Progenitor cell of endocrine pancreas (in vitro differentiated cells): ENCODE measurements at places on chromosomes 6 and 20.

GRCh38 chr6:35780719-35781118 lies at the start of gene CLPSL1:
Gene CLPSL1 (plus strand): TSS chr6:35781019. CDS start chr6:35781111, 92 bp downstream.
- DNase-seq = no peak

DNA sequence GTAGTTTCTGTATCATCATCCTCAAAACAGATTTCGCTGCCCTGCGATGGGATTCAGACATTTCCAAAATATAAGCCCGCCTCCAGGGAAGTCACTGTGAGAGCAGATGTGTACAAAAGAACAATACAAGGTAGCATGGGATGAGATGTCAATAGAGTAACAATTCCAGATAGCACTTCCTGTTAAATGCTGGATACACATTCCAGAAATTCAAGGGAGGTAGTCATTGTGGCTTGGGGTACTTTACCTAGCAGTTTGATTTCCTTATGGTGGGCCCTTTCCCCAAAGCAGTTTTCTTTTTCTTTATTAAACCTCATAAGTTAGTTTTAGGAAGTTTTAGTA lies 2.5 kb downstream of the RNF217 start:
- DNase-seq = no peak

DNA sequence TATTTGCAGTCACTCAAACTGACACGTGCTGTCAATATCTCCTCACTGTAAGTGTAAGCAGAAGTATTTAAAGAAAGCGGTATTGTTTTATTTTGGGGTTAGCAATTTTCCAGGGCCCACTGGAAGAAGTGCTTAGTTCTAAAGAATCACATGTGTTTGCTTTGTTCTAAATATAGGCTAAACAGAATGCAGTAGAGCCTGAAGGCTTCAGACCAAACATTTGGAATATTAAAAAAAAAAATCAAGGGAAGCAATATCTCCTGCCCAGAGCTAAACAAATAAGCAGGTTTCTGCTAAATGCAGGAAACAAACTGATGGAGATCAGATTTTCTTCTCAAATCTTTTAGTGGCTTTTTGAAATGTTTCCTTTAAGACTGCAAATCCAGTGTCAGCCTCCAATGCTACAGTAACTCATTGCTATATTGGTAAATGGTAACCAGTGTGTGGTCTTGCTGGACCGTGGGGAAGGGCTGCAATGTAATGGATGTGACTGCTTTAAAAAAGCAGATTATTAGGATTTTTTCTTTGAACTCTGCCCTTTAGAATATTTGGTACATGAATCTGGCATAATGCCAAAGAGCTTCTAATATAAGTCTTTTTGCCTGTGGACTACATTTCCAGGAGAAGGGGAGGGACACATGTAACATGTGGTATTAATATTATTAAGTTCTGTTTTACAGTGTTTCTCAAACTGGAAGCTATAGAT lies 317.1 kb upstream of the FERMT1 start:
- no peak for DNase-seq

GRCh38 chr20:32727683-32728082 lies 15.6 kb downstream of the COMMD7 start:
- no peak for DNase-seq

- peak; percentile 20 for DNase-seq
These were observed 5.9 kb downstream of the NKX2-4 start for GRCh38 chr20:21391185-21391971.

- DNase-seq = no peak
These were observed 51.5 kb upstream of the CAP2 start for GRCh38 chr6:17341891-17342290.

DNA sequence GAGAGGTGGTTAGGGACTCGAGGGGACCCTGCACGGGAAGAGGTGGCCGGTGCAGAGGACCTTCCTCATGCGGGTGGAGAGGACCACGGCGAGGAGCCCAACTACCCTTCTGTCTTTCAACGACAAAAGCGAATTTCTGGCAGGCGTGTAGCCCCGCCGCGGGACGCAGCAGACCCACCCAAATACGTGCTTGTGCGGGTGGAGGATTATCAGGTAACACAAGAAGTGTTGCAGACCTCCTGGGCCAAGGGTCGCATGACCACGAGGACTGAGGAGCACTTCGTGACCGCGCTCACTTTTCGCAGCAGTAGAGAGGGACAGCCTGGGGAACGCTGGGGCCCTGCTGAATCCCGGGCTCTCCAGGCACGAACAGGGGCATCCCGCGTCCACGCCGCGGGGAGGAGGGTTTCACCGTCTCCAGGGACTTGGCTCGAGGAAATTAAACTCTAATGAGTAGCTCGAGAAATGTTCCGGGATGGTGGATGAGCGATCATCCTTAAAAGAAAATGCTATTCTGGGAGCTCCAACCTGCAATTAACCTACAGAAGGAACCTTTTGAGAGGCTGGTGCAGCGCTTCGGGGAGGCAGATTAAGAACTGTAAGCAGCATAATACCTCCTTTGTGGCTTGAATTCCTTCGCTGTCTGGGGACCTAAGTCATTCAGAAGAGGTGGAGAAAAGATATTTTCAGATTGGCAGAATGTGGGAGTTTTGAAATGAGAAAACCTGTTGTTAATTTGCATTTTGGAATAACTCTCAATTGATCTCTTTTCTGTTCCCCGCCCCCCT lies 804 bp downstream of the C6orf141 start:
- peak; percentile 16 for DNase-seq

- no peak for DNase-seq
These were observed 199.3 kb upstream of the SGK1 start for GRCh38 chr6:134517145-134517658.

GRCh38 chr20:60632391-60633262 lies 619.4 kb upstream of the CDH4 start:
- DNase-seq = no peak

- DNase-seq = no peak
These were observed 45.1 kb upstream of the BHLHE23 start for GRCh38 chr20:63051911-63052310.
